Stimulated activated CD4-positive, alpha-beta T cell treated with anti-CD3 and anti-CD28 coated beads, TNF-alpha, amount 100 ng/mL, for 4 hours (primary cell): ENCODE measurements at places on chromosomes 4 and X.

GRCh38 chr4:113888006-113888405 is 91.4 kb downstream of the ARSJ start:
- no peak for DNase-seq

DNA sequence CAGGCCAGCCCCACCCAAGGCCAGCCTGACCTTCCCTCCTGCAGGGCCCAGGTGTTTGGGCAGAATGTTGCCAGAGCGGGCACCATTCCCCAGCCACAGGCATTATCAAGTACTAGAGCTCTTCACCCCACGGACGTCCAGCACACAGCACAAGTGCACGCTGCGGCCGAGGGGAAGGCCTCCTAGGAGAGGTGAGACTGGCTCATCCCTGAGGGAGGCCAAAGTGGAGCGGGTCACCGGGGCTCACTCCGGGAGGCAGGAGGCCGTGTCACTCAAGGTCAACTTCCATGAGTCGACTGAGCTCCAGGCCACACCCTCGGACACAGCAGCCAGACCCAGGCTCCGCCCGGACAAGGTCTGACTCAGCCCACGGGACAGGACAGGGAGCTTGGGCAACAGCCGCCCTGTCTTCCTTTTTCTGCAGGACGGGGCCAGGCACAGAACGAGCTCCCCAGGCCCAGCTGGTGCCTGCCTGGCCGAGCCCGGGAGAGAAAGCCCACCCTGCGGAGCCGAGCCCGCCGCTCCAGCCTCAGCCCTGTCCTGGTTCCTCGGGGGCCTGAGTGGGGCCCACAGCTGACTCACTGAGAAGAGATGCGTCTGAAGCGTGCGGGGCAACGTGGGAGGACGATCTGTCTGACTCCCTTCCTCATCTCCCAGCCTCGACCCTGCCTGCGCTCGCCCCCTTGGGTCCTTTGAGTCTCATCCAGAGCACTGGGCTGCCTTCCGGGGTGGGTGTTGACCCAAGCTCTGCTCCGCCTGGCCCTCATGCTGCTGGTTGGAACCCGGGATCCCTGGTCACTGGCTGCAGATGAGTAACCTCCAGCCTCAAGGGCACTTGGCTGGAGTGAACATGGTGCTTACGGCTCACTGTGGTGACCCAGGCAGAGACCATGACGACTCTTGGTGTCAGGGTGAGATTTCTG is 1.6 kb downstream of the SLC49A3 start:
- DNase-seq: no peak

GRCh38 chrX:103637604-103638338 is 9.0 kb downstream of the TCEAL1 start:
- no peak for DNase-seq

DNA sequence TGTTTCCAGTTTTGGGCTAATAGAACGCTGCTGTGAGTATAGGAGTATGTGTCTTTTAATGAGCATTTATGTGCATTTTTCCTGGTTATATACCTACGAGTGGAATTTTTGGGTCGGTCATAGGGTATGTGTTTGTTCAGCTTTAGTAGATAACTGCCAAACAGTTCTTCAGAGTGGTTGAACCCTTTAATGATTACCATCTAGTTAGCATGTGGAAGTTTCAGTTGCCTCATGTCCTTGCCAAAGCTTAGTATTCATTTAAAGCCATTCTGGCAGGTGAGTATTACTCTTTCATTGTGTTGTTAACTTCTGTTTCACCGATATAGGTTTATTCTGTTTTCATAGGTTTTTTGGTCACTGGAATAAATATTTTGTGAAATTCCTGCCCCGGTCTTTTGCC is 229.1 kb downstream of the ARHGAP10 start:
- no peak for DNase-seq
